Lower lobe of right lung (tissue), 2 donors: ENCODE measurements at places on chromosomes 5 and 9. TPM values are rescaled to one million over a fixed set of nuclear protein-coding genes. Genes with fewer than 3 reads are reported as not detected.

KCNMB1 gene
- 2.5 TPM for total RNA-seq

PCDHGB2 gene
- 3.7 TPM for total RNA-seq

PDGFRB gene
- total RNA-seq = 89.3 TPM

GOLGA1 gene
- total RNA-seq = 24.6 TPM

DNA sequence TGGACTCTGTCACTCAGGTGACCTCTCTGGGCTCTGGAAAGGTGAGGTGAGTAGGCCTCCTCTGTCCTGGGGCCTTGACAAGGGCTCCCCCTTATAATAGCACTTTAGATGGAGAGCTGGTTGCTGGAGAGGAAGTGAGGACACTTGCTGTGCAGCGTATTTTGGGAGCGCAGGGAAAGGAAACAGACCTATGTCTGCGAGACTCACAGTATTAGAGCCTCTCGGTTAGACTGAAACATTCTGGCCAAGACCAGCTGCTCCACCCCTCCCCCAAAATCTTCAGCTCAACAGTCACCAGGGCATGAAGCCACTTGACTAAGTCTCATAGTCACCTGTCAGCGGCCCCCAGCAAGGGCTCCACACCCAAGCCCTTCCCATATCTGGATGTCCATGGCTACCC lies 213.6 kb downstream of the AGTPBP1 start:
- no peak overlapping the region for H3K4me3 ChIP-seq
- no peaks in the 10 kb centered on the region for H3K36me3 ChIP-seq
- peak overlapping the region; percentile 64 for H3K27ac ChIP-seq
- DNase-seq = no peak
- peaks cover 1% of the 10 kb centered on the region for H3K27me3 ChIP-seq

DNA sequence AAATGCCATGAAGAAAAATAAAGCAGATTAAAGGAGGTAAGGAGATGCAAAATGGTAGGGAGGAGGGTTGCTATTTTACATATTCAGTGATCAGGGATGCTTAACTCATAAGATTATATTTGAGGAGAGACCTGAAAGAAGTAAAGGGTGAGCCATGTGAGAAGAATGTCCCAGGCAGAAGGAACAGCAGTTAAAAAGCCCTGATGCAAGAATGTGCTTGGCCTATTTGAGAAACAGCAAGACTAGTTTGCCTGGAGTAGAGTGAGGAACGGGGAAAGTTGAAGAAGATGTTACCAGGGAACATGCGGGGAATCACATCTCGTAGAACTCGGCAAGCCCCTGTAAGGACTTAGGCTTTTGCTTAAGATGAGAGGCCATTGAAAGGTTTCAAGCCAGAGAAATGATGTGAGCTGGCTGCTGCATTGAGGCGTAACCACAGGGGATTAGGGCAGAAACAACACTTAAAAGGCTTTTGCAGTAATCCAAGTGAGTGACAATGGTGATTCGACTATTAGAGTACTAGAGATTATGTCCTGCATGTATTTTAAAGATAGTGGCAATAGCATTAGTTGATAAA lies 198.7 kb downstream of the VPS13A start:
- no peak overlapping the region for H3K27ac ChIP-seq
- H3K4me1 ChIP-seq = no peaks in the 10 kb centered on the region
- no peak for DNase-seq
- H3K27me3 ChIP-seq = no peaks in the 10 kb centered on the region

DNA sequence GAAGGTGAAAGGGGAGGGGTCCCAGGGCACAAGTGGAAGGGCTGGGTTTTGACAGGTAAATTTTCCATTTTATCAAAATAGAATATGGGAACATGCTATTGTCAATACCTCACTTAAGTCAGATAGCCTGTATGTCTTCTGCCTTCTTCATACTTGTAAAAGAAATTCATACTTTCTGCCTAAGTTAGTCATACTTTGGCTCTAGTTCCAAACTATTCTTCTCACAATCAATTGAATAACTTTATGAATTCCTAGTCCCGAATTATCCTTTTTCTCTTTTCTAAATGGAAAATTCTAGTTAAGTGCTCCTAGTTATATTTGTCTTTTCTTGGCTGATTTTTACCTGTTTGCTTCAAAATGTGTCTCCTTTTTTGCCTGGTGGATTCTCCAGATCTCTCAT lies 271.4 kb downstream of the CSNK1G3 start:
- H3K4me1 ChIP-seq = no peaks in the 10 kb centered on the region
- no peak for DNase-seq
- no peaks in the 10 kb centered on the region for H3K36me3 ChIP-seq
- H3K4me3 ChIP-seq = no peak overlapping the region

- no peak overlapping the region for H3K27ac ChIP-seq
- H3K27me3 ChIP-seq = no peaks in the 10 kb centered on the region
- DNase-seq = no peak
Measured at GRCh38 chr5:145833631-145834200, 1.4 kb downstream of the PRELID2 start.

DNA sequence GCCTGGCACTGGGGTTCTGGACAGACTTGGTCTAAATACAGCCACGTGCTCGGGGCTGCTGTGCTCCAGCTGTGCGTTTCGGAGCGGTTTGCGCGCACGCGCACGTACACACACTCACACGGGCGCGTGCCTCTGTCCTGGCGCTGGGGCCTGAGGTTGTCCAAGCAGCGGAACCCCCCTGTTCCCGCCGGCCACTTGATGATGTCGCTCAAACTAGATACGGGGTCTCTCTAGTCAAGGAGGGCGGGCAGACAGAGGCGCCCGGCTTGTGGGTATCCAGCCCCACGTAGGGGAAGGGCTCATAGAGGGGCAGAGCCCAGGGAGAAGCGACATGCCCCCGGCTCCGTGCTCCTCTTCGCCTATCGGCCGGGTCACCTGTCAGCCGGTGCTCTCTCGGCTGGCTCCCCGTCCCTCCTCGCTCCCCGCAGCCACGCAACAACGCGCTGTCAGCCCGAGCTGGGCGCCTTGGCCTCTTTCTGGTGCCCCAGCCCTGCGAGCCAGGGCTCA lies 8.9 kb downstream of the NR2F1-AS1 start:
- no peak overlapping the region for H3K4me3 ChIP-seq
- peaks cover 33% of the 10 kb centered on the region for H3K4me1 ChIP-seq
- DNase-seq = no peak
- peaks cover 83% of the 10 kb centered on the region for H3K27me3 ChIP-seq

GRCh38 chr5:126055348-126055729 lies 367.9 kb upstream of the GRAMD2B start:
- no peak overlapping the region for H3K27ac ChIP-seq
- DNase-seq = no peak
- no peaks in the 10 kb centered on the region for H3K36me3 ChIP-seq
- H3K4me1 ChIP-seq = no peaks in the 10 kb centered on the region
- H3K4me3 ChIP-seq = no peak overlapping the region

DNA sequence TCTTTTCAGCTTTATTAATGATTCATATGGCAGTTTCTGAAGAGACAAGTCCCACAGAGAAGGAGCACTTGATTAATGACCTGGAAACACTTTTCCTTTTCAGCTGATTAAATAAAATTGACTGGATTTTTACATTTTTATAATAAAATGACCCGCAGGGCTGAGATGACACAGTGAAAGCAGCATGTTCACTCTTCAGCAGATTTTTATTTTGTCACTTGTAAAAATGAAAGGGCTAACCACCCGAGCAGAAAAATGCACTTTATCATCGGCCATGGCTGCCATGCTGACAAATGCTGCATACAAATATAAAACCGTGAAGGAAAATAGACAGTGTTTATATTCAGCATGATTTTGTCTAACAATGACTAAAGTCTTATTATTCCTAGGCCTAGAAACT lies 321.6 kb upstream of the ITGA1 start:
- no peak for DNase-seq
- no peaks in the 10 kb centered on the region for H3K4me1 ChIP-seq
- no peaks in the 10 kb centered on the region for H3K27me3 ChIP-seq
- no peak overlapping the region for H3K27ac ChIP-seq
- no peaks in the 10 kb centered on the region for H3K36me3 ChIP-seq

DNA sequence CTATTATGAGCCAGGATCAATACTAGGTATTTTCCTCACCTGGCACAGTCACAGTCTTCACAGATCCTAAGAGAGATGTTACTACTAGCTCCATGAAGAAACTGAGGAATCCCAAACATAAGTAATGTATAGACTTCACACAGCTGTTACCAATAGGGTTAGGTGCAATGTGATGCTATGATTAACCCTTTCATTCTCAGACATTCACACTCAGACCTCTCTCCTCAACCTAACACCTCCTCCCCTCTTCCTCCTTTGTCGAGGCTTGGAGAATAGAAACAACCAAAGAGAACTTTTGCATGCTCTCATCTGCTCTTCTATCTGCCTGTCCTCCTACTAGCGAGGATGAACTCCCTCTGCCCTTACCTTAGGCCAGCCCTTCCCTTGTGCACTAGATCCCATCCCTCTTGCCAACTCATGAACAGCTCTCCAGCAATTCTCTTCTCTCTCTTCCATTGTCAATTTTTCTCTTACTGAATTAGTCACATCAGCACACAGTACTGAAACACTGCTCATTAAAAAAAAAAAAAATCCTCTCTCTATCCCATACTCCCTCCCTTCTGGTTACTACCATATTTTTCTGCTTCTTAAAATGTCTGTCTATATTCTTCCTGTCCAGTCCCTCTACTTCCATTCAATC lies 47.7 kb downstream of the MAPKAP1 start:
- no peak overlapping the region for H3K27ac ChIP-seq
- H3K36me3 ChIP-seq = peaks cover 10% of the 10 kb centered on the region
- H3K27me3 ChIP-seq = no peaks in the 10 kb centered on the region
- DNase-seq = no peak
- no peak overlapping the region for H3K4me3 ChIP-seq

GRCh38 chr5:136382791-136383190 lies 17.4 kb upstream of the TRPC7 start:
- H3K27me3 ChIP-seq = no peaks in the 10 kb centered on the region
- DNase-seq = no peak
- no peaks in the 10 kb centered on the region for H3K36me3 ChIP-seq
- no peak overlapping the region for H3K4me3 ChIP-seq

DNA sequence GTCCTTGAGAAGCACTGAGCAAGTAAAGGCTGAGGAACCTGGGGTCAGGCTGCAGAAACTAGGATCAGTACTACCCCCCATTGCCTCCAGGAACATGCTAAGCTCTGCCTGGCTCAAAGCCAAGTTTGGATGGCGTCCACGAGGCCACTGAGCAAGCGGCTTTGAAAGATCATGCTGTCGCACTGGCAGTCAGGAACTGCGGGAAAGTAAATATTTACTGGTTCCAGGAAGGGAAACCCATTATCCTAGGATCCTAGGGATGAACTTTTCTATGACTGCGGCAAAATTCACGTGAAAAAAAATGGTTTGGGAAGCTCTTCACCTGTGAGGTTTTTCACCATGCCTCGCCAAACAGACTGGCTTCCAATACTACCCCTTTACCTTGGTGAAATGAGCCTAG lies 75.3 kb upstream of the PJA2 start:
- peaks cover 37% of the 10 kb centered on the region for H3K4me1 ChIP-seq
- peak; percentile 71 for DNase-seq
- H3K4me3 ChIP-seq = no peak overlapping the region
- no peaks in the 10 kb centered on the region for H3K27me3 ChIP-seq

DNA sequence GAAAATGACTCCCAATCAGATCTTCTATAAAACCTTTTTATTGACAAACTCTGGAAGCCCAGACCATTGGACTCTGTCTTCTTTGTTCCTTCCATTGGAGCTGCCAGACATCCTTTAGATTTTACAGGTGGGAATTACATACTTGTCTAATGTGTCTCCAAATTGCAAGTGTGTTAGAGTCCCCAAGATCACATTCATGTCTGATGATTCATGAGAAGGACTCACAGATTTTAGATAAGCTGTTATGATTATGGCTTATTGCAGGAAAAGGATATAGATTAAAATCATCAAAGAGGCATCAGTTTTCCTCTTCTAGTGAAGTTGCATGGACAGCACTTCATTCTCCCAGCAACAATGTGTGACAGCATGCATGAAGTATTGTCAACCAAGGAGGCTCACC lies 70.4 kb downstream of the MUSK start:
- H3K27me3 ChIP-seq = no peaks in the 10 kb centered on the region
- peaks cover 4% of the 10 kb centered on the region for H3K4me1 ChIP-seq
- no peak overlapping the region for H3K4me3 ChIP-seq
- no peaks in the 10 kb centered on the region for H3K36me3 ChIP-seq

DNA sequence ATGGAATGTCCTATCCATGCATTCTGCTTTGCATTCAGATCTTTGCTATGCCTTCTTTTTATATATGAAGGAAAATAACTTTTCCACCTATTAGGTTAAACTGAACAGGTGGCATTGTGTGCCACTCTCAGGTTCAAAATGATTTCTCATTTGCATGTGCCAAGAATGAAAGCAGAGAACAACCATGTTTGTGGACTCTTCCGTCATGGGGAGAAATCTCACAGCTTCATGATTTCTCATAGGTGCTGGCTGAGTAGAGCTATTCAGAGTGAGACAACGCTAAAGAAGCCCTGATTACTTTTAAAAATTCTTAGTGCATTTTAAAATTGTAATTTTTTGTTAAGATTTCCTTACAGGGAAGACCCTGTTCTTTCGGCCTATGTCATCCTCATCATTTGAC lies 472.1 kb downstream of the RASEF start:
- no peaks in the 10 kb centered on the region for H3K4me1 ChIP-seq
- no peak for DNase-seq
- H3K36me3 ChIP-seq = no peaks in the 10 kb centered on the region
- no peak overlapping the region for H3K27ac ChIP-seq

DNA sequence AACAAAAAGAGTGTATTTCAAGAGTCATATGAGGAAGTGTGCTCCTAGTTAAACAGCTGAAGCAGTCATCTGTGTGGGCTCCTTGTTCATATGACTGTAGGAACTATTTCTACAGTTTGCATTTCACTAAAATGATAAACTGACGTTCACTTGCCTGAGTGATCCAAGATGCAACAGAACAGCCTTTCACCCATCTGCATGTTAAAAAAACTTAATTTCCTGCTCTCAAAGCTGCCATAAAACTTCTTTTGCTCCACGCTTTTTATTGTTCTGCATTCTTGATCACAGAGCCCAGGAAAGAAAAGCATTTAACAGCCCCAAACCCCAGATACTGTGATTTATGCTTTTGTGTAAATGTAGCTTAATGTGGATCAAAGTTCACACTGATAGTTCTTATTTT lies 43.9 kb downstream of the ZNF608 start:
- H3K27ac ChIP-seq = no peak overlapping the region
- H3K4me1 ChIP-seq = peaks cover 51% of the 10 kb centered on the region
- H3K36me3 ChIP-seq = no peaks in the 10 kb centered on the region
- H3K4me3 ChIP-seq = no peak overlapping the region
- no peak for DNase-seq
- H3K27me3 ChIP-seq = no peaks in the 10 kb centered on the region

DNA sequence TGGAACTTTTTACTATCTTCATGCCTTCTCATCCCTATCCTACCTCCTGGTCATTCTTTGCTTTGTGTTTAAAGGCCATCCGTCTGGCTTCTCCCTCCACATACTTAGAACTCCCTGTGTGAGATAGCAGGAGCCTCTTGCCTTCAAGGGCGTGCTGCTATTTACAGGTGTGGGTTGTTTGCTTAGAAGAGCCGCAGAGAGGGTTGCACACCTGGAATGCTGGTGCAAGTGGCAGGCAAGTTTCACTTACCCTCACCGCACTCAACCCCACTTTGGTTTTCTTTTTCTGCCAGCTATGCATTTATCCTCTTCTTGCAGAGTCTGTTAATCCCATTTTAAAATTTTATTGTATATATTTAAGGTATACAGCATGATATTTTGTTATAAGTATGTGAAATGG lies 12.6 kb downstream of the SKP2 start:
- H3K4me1 ChIP-seq = no peaks in the 10 kb centered on the region
- DNase-seq = no peak
- H3K4me3 ChIP-seq = no peak overlapping the region
- H3K27ac ChIP-seq = no peak overlapping the region
- no peaks in the 10 kb centered on the region for H3K27me3 ChIP-seq

GRCh38 chr5:137439645-137440044 lies 59.5 kb downstream of the SPOCK1 start:
- H3K4me3 ChIP-seq = no peak overlapping the region
- H3K4me1 ChIP-seq = no peaks in the 10 kb centered on the region
